NCI-H446 treated with DMSO at 0.1 percent for 48 hours (cell line): ENCODE measurements at places on chromosomes 2 and 18.

- DNase-seq, result no peak
Measured at GRCh38 chr2:88614497-88615157, 12.6 kb downstream of the EIF2AK3 start.

DNA sequence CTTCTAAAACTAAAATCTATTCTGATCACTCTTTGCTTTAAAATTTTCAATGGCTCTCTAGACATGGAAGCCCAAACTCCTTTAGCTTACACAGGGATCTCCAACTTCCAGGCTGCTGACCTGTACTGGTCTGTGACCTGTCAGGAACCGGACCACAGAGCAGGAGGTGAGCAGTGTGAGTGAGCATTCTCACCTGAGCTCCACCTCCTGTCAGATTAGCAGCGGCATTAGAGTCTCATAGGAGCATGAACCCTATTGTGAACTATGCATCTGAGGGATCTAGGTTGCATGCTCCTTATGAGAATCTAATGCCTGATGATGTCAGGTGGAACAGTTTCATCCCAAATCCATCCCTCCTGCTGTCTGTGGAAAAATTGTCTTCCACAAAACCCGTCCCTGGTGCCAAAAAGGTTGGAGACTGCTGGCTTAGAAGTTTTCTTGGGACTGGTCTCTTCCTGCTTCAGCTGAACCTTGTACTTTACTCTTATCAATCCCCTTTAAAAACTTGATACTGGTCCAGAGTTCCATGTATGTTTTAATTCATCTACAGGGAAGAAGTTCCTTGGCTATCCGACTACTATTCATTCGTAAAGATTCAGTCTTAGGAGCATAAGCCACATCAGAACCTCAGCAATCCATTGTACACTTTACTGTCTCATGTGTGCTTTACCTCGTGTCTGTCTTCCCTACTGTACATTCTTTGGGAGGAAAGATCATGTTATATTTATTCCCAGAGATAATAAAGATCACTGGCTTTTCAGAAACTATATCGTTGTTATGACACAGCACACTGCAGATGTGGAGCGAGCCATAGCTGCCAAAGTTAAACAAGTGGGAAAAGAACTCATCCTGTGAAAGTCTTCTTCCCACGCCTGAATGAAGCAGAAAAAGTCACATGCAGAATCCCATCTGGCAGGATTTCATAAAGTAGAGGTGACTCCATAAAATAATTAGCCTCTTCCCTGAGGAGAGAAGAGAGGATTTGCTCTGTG lies 183.8 kb downstream of the LRATD1 start:
- no peak for DNase-seq

DNA sequence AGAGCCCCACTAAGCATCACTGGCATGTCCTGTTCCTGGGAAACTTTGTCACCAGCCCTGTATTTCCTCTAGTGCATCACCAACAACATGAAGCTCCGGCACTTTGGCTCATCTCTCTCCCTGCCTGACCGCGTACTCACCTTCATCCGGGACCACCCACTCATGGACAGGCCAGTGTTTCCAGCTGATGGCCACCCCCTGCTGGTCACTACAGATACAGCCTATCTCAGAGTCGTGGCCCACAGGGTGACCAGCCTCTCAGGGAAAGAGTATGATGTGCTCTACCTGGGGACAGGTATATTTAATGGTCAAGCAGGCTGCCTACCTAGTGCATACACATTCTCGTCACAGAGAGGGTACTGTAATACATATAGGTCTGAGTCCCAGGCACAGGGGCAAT lies 21.0 kb downstream of the SEMA4F start:
- no peak for DNase-seq

GRCh38 chr2:72914589-72915319 lies 2.6 kb upstream of the EMX1 start:
- DNase-seq, result no peak

DNA sequence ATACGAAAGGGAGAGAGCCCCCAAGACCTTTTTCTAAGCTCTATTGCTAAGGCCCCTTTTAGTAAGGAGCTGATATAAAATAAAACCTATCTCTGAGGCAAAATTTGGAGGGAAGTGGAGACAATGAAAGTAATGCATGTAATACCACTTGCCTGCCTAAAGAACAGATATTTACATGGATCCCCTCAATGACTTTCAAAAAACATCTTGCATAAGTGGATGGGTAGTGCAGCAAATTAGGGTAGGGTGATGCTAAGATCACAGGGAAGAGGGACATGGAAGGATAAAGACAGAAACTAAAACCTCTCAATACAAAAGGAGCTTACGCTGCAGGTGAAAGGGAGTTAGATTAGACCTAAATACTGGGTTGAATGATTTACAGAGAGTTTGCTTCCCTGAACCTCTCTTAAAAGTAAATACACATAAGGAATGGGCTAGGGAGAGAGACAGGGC lies 1.1 kb downstream of the ZNF513 start:
- no peak for DNase-seq

GRCh38 chr2:231385429-231385828 lies 10.1 kb upstream of the B3GNT7 start:
- DNase-seq, result no peak

DNA sequence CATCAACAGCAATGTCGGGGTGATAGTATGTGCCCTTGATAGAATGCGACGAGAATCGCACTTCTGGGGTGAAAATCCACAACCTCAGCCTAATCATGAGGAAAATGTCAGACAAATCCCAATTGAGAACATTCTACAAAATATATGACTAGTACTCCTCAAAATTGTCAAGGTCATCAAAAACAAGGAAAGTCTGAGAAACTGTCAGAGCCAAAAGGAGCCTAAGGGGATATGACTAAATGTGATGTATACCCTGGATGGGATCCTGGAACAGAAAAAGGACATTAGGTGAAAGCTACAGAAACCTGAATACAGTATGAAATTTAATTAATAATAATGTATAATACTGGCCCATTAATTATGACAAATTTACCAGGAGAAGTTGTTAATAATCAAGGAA lies 7.6 kb upstream of the CACNB4 start:
- DNase-seq, result no peak

- no peak for DNase-seq
Measured at GRCh38 chr2:263774-264492, at the start of gene SH3YL1. SH3YL1 (minus strand) TSS chr2:264032; CDS start chr2:263984, 48 bp downstream.

- no peak for DNase-seq
Measured at GRCh38 chr2:179186126-179186525, 78.5 kb downstream of the SESTD1 start.

DNA sequence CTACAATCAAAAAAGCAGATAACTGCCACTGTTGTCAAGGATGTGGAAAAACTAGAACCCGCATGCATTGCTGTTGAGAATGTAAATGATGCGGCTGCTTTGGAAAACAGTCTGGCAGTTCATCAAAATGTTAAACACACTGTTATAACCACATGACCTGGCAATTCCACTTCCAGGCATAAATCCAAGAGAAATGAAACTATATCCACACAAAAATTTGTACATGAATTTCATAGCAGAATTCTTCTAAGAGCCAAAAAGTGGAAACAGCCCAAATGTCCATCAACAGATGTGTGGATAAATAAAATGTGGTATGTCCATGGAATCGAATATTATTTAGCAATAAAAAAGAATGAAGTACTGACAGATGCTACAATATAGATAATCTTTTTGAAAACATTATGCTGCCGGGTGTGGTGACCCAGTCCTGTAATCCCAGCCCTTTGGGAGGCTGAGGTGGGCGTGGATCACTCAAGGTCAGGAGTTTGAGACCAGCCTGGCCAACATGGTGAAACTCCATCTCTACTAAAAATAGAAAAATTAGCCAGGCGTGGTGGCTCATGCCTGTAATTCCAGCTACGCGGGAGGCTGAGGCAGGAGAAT lies 32.0 kb downstream of the ERCC3 start:
- peak; percentile 3 for DNase-seq

- no peak for DNase-seq
Measured at GRCh38 chr18:79006106-79006795, 26.6 kb downstream of the SALL3 start.

GRCh38 chr2:25276569-25277465 lies 64.9 kb downstream of the DNMT3A start:
- DNase-seq, result no peak

DNA sequence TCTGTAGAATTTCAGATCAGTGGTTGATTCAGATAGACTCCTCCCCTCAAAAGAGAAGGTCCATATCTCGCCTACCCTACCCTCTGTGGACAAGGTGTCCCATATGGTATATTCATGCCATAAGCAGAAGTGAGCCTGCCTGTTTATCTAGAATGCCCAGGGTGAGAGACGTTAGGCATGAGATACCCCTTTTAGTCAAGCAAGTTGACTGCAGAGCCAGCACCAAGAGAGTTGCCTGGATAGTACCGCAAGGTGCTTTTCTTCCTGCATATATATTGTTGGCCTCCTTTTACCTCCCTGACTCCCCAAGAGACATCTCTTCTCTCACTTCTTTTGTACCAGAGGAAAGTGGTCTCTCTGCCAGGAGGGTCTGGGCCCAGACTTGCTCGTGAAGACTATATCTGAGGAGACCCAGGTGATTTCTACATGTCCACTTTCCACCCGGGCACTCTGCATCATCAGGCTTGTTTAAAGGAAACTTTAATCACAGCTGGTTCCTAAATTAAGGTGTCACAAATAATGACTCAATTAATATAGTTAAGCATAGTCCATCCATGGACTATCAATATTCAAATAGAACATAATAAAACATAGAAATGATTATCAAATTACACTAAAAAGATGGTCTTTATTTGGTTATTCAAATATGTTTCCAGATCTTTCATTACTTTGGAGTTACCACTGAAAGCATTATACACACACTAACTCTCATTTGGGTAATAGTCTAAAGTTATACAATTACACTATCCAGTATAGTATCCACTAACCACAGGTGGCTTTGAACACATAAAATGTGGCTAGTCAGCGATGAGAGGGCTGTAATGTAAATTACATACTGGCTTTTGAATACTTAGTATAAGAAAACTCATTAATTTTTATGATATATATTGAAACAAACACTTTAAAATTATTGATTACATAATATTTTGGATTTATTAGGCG lies 4.1 kb downstream of the ITGA4 start:
- DNase-seq, result no peak

DNA sequence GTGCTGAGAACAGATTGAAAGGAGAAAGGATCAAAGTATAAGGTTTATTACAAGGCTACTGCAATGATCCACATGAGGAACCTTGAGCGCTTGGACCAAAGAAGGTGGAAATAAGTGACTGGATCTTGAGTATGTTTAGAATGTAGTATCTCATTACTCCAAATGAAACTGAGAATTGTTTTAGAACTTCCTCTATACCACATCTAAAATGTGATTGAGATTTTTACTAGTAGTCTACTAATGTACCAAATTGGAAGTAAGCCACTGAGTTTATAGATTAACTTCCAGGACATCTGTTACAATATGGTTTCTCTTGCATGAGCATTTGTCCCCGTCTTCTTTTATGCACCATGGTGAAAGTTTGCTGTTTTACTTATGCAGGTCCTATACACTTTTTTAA lies 300.5 kb downstream of the SUCLG1 start:
- DNase-seq, result no peak

DNA sequence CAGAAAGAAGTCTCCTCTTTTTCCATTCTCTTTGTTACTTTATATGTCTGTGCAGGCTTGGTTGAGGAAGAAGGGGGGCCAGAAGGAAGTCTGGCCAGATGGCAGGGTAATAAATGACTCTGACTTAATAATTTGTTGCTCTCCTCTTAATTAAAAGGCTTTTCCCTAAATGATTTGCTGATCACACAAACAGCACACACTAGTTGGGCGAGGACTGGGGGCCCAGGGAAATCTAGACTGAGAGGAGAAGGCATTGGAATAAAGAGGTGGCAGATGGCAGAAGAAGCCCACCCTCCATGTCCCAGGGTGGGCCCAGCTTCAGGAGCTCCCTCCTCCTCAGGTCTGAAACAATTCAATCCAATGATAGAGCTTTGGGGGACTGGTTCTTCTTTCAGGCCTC lies 12.7 kb upstream of the SMARCAL1 start:
- DNase-seq, result no peak

- no peak for DNase-seq
Measured at GRCh38 chr2:183124957-183125255, 663 bp downstream of the NUP35 start.

- DNase-seq, result no peak
Measured at GRCh38 chr2:229795058-229795457, 80.7 kb upstream of the DNER start.

DNA sequence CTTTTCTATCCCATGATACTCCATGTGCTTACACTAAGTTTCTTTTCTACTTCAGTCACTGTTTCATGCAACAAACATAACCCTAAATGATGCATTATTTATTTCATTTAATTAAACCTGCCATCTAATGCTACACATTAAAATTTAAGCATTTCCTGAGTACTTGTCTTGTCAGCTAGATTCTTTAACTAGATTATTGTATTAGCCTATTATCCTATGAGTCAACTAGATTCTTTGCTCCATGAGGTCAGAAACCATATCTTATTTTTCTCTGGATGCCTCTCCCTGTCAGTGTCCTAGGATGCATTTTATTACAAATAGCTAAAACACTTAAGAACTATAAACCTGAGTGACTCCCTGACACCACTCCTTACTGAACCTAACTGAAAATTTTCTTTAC lies 652.4 kb downstream of the SLC4A3 start:
- no peak for DNase-seq

- DNase-seq, result no peak
Measured at GRCh38 chr2:47946593-47946992, 40.3 kb upstream of the FBXO11 start.

DNA sequence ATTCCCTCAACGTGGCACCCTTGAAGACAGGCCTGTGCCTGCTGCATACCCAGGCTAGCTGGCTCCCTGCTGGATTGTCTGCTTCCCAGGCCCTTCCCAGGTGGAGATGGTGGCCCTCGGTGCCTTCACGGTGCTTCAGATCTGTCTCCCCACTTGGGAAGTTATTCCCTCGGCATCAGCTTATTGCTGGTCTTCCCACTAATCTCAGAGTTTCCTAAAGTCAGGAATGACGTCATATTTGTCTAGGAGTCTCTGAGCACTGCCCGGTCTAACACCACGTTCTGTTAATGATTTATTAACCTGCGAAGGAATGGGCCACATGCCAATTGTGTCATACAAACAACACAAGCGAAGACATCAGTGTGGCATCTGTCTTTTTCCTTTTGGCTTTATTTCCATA lies 269.8 kb upstream of the ID2 start:
- peak; percentile 40 for DNase-seq

DNA sequence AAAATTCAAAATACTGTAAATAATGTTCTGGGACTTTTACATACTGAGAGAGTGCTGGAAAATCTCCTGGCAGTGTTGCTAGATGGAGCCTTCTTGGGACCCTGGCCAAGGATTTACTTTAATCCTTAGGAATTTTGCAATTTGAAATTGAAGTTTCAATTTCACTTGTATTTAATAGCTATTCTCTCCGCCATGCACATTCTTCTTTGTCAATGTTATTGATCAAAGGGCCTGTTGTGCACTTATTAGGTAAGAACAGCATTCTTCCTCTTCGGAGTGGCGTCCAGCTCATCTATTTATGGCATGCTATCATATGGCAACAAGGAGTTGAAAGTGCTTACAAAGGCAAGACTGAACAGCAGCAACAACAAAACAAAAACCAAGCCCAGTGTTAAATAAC lies 40.1 kb upstream of the SOS1 start:
- DNase-seq, result no peak

GRCh38 chr2:10407841-10408648 lies 40.1 kb downstream of the ODC1 start:
- DNase-seq, result no peak
